ENCODE measurements at places on chromosomes 1 and 21.

DNA sequence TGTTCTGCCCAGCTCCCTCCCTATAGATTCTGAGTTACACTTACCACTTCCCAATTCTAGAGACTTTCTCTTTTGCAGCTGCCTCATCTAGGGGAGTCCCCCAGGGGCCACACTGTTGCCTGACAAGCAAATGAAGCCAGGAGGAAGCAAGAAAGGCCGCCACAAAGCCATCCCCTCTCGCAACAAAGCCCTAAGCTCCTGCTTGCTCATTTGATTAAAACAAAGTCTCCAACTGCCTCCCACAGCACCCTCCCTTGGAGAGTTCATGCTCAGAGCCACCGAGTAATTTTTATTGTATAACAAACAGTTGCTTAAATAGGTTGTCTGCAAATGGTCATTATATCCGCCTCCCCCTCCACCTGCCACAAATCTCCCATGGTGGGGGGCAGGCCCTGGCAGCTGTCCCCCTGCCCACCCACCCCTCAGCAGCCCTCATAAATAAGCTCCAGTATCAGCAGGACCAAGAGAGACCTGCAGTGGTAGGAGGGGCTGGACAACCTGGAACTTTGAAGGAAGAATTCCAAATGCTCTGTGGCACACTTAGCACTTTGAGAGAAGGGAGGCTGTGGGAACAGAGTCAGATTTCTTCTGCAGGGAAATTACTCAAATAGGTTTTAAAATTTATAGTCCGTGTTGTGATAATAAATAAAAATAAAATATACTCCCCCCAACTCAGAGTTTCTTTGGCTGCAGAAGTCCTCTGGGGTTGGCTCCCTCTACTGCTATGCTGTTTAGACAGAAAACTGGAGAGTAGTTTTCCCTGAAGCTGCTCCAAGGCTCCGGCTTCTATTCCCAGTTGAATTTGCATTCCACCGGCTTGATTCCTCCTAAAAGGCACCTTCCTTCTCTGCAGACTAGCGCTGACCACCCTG is 237.5 kb downstream of the TTLL7 start:
- DNase-seq: no peak

DNA sequence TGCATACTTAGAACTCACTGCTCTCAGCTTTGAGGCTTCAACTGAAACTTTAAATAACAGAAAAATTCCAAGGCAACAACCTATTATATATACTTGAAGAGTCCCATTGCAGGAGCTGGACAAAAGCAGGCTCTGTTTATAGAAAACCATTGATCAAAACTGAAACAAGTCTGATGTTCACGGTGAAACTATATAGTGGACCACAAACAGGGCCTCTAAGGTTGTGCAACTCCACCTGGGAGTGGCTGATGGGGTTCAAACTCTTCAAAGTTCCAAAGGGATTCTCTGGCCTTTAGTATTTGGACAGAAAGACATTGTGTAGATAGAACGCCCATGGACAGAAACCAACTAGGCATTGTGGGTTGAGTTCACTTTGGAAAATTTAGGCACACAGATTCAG is 140.3 kb downstream of the ZC3H11B start:
- DNase-seq: no peak

DNA sequence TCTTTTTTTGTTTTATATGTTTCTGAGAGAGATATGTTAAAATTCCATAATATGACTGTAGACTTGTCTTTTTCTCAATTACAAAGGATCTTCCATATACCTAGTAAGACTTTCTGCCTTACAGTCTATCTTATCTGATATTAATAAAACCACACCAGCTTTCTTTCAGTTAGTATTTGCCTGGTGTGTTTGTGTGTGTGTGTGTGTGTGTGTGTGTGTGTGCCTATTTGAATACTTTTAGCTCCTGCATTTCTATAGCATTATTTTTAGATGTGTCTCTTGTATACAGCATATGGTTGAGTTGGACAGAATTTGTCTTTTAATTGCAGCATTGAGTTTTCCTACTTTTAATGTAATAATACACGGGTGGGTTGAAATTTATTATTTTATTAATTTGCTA is 27.5 kb downstream of the ST6GALNAC3 start:
- no peak for DNase-seq

DNA sequence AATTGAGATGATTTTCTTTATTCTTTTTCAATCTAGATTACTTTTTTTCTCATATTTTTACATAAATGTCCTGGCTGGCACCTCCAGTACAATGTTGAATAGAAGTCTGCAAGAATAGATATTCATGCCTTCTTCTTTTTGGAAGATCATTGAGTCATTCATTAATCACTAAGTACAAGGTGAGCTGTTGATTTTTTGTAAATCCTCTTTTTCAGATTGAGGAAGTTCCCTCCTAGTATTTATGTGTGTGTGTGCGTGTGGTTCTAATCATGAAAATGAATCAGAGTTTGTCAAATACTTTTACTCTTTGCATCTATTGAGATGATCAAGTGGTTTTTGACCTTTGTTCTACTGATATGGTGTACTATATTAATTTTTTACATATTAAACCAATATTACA is 859.3 kb downstream of the KCNT2 start:
- no peak for DNase-seq

GRCh38 chr21:44897326-44898010 is 23.2 kb downstream of the ITGB2 start:
- no peak for DNase-seq

DNA sequence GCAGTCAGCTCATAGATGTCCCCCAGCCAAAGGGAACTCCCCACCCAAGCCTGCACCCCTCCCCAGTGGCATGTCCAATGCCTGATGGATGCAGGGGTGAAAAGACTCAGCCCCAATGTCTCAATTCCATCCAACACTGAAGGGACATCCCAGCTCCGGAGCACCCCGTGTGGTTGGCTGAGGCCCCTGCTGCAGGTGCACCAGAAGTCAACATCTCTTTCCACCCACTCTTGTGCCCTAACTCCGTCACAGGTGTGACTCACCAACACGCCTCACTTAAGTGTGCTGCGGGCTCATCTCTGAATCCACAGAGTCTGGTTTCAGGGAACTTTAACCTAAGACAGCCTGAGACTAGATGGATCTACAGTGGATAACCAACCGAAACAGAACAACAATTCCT is 40.9 kb upstream of the ZBTB18 start:
- no peak for DNase-seq

Data from AG08395 (cell line).